Hippocampal formation (tissue), 2 donors: ENCODE measurements at places on chromosomes 11 and 22.

DNA sequence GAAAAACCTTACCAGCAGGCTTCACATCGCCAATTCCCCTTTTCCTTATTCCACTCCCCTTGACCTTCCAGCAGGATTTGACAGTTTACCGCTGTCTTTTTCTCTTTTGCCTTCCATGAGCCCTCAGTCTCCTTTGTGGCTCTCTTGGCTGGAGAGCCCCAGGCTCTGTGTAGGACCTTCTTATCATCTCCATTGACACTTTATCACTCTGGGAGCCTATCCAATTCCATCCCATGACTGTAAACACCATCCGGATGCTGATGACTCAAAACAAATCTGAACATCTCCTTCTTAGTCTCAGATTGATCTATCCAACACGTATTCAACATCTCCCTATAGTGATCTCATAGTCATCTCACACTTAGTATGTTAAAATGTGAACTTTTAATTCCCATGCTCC is 36.0 kb downstream of the HTR3A start:
- no peak for DNase-seq

DNA sequence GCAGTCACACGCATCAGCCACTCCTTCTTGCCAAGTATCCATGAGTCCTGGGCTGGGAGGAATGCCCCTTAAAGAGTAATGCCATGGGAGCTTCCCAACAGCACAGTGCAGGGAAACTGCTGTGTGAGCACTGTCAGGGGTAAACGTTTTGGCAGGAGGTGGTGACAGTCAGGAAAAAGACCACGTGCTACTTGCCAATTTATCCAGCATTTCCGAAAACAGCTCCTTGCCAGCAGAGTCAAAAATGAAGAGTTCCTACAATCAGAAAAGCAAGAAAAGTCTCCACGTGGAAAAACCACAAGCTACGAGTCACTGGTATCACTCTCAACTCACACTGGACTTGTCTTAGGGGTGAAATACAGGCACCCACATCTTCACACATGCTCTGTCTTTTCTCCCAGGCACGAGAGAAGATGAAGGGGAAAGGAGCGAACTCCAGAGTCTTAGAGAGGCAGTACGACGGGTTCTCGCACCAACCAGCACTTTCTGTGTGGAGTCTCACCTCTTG is 9.9 kb downstream of the IFT27 start:
- no peak for DNase-seq

GRCh38 chr11:48111891-48112290 is 104.7 kb upstream of the OR4B1 start:
- no peak for DNase-seq

DNA sequence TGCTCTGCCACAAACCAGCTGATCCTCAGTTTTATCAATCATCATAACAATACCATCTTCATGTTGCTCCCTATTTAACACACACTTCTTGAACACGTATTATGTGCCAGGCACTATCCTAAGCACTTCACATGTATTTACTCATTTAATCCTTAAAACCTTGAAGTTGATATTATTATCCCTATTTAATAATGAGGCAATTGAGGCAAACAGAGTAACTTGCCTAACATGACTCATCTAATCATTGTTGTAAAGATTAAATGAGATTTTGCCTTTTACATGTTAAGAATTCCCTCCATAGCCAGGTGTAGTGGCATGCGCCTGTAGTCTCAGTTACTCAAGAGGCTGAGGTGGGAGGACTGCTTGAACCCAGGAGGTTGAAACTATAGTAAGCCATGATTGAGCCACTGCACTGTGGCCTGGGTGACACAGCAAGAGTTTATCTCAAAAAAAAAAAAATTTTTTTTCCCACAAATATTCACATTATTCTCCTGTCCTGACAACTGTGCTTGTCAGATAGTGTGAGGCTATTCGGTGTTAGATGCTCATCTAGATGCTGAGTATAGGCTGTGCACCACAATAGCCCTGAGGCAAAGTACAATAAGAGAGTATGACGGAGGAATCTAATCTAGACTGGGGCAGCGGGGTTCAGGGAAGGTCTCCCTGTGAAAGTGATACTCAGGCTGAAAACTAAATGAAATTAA is 13.4 kb downstream of the CKAP5 start:
- no peak for DNase-seq

GRCh38 chr22:18994701-18995326 is 58.7 kb upstream of the PRODH start:
- no peak for DNase-seq
